Urothelium cell line (cell line): ENCODE measurements at places on chromosomes 5 and 9.

GRCh38 chr5:172444626-172445365, 9.5 kb downstream of the SH3PXD2B start:
- DNase-seq: no peak

- DNase-seq: peak; percentile 6
Observed at GRCh38 chr9:108386859-108387384, 468.9 kb downstream of the ACTL7B start.

GRCh38 chr5:133944263-133945185, 23.9 kb downstream of the C5orf15 start:
- peak; percentile 76 for DNase-seq

- DNase-seq: no peak
Observed at GRCh38 chr5:112914584-112914983, 7.4 kb downstream of the REEP5 start.

DNA sequence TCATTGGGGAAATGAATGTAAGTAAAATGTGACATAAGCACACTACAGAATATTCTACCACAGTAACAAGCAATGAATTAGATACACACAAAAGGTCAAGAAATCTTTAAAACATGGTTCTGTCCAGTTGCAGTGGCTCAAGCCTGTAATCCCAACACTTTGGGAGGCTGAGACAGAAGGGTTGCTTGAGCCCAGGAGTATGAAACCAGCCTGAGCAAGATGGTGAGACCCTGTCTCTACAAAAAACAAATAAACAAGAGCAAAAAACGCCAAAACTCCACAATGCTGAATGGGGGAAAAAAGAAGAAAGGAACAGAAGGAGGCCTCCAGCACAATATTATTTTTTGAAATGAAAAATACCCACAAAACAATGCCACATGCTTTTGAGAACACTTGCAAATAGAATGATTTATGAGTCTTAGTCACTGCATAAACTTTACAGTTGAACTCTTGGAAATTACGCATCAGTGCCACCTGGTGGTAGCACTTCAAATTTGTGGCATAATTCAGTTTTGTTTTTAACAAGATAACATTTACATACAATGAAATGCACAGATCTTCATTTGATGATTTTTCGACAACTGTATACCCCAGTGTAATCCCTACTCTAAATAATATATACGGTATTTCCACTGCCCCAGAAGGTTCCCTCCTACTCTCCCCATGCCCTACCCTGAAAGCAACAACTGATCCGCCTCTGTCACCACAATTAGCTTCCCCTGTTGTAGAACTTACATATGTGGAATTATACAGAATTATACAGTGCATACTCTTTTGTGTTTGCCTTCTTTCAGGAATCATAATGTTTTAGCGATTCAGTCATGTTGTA, 14.4 kb upstream of the SPINK4 start:
- DNase-seq: peak; percentile 60

DNA sequence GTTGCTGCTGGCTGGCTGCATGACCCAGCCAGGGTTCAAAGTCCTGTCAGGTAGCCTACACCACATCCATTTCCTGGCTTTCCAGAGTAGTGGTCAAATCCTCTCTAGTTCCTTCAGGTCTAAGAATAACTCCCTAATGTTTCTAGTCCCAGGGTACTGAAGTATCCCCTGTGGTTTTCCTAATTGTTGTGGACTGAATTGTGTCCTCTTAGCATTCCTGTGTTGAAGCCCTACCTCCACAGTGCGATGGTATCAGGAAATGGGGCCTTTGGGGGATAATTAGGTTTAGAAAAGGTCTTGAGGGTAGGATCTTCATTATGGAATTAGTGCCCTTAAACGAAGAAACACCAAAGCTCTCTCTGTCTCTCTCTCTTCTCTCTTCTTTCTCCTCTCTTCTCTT, 191.8 kb upstream of the CCNG1 start:
- no peak for DNase-seq

DNA sequence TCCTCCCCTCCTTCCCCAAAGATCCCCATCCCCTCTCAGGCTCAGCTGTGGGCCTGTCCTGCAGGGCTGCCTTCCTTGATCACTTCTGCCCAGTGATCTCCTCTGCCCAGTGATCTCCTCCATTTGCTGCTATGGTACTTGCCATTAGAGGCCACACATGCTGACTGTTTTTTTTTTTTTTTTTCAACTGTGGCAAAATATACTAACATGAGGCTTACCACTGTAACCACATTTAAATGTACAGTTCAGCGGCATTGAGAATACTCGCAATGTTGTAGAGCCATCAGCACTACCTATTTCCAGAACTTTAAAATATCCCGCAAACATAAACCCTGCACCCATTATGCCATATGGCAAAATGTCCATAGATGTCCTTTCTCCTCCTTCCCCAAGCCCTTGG, 61.7 kb upstream of the EPB41L4B start:
- DNase-seq: no peak

DNA sequence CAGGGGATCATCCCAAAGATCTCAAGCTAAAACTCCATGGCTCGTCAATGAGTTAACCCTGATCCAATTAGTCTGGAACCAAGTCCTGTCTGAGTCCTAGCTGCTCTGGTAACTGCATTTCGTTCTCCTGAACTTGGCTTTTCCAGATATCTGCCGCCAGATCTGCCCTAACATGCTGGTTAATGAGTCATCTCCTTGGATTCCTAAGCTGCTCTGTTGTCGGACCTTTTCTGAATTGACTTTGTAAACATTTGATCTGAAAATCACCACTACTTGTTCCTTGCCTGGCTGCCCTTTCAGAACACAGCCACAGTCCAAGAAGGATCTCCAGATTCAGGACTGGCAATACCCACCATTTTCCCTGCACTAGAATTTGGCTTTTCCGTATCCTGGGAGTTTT, 473.0 kb downstream of the ZSWIM6 start:
- DNase-seq: peak; percentile 75

DNA sequence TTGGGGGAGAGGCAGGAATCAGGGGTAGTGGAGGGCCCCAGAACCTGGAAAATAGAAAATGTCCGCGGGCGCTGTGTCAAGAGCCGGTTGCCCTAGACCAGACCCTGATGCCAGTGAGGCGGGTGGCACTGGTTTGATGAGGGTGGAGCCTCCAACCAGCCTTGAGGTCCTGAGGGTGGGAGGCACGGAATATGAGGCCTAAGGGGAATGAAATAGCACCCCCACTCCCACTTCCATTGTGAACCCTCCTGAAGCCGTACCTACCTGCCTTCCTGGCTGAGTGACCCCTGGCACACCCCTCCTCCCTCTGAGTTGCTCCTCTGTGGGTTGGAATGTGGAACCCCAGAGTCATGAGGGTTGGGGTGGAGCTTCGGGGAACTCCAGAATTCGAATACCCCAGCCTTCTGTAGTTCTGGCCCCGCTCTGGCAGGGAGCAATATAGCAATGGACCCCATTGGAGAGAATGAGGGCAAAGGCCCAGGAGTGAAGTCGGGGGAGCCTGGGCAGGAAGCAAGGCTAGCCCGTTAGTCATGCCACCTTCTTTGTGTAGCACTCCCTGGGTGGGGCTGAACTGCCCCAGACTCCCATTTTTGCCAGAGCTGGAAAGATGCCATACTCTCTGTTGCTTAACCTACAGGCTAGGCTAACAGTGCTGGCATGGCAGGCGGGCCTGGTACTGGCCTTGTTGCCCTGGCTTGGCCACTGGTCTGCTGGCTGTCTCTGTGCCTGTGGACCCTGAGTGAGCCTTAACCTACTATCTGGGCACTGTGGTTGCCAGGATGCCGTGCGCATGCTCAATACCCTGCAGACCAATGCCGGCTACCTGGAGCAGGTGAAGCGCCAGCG, 1.0 kb downstream of the FPGS start:
- peak; percentile 42 for DNase-seq

DNA sequence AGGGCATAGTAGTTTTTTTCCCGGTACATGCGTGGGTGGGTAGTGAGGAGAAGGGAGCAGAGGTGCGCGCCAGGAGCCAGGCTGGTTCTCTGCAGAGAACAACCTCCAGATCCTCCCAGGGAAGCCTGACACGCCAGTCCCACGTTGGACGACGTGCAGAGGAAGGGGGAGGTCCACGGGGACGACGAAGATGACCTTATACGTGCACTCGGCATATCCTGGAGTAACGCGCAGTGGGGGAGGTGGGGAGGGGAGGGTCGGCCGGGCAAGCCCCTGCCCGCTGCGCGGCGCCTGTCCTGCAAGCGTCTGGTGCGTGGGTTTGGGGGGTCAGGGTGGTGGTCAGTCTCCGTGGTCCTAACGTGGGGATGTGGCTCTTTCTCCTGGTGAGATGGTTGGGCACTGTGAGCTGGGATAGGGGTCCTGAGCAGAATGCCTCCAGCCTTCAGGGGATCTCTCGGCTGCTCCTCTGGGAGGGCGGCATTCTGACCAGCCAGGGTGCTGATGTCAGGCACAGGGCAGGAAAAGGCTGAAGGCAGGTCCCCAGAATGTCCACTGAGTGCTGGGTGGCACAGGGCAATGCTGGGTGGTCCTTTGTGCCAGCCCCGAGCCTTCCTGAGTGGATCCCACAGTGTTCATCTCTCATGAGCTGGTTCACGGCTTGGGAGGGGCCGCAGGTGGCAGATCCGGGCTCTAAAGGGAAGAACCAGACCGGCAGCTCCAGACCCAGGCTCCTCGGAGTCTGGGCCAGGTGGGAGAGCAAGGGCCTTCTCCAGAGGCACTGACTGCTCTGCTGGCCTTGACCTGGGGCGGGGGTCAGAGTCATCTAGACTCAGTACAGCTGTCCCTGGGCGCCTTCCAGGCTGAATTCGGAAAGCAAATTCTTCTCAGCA, 10.5 kb upstream of the SCGB3A1 start:
- no peak for DNase-seq

- peak; percentile 91 for DNase-seq
Observed at GRCh38 chr9:137277329-137278041, at the start of gene TOR4A. Gene TOR4A, plus strand, starts transcription at chr9:137277726. Its CDS starts 964 bp downstream, at chr9:137278690.
